ENCODE measurements at places on chromosomes 3 and 15.

DNA sequence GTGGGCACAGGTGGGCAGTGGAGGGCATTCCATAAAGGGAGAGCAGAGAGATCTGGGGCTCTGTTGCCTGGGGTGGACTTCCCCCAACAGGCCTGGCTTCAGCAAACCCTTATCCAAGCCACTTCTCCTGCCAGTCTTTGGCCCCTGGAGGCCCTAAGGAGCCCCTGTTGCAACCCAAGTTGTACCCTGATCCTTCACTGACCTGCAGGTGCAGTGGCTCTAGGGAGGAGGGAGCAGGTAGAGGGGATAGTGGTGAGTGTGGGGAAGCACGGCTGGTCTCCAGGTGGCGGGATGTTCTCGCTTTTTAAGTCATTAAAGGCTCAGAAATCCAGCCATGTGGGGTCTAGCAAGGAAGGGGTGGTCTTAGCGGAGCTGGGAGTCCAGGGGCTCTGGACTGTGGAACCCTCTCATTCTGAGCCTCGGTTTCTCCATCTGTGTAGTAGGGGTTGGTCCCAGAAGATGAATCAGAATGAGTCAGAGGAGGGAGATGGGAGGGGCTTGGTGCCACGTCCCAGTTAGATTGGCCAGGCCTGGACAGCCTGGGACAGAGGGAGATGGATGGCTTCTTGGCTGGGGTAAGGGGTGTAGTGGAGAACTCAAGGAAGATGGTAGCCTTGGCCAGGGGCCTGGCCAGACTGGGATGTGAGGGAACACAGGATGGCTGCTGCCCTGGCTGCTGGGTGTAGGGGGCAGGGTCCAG, 2.6 kb downstream of the ZBTB47 start:
- no peak for DNase-seq

GRCh38 chr3:67000009-67000408, 1.9 kb downstream of the KBTBD8 start:
- DNase-seq, result no peak

- DNase-seq, result no peak
These were observed 668.8 kb upstream of the ADAMTS9 start for GRCh38 chr3:65356331-65357248.

GRCh38 chr3:184506561-184506991, 55.0 kb upstream of the EPHB3 start:
- DNase-seq, result no peak

DNA sequence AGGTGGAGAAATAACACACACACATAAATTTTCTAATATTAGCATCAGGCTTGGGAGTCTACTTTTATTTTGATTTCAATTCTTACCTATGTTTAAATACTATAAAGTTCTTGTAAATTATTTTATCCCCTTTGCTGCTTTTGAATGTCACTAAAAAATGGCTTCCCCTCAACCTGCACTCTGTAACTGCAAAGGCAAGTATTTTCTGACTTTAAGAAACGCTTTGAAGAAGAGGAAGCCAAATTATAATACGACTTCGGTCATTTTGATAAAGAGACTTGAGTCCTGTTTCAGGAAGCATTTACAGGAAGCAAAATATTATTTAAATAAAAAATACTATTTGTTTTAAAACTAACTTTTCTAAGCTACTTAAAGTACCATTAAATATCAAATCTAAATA, 627.7 kb upstream of the AGTR1 start:
- no peak for DNase-seq

DNA sequence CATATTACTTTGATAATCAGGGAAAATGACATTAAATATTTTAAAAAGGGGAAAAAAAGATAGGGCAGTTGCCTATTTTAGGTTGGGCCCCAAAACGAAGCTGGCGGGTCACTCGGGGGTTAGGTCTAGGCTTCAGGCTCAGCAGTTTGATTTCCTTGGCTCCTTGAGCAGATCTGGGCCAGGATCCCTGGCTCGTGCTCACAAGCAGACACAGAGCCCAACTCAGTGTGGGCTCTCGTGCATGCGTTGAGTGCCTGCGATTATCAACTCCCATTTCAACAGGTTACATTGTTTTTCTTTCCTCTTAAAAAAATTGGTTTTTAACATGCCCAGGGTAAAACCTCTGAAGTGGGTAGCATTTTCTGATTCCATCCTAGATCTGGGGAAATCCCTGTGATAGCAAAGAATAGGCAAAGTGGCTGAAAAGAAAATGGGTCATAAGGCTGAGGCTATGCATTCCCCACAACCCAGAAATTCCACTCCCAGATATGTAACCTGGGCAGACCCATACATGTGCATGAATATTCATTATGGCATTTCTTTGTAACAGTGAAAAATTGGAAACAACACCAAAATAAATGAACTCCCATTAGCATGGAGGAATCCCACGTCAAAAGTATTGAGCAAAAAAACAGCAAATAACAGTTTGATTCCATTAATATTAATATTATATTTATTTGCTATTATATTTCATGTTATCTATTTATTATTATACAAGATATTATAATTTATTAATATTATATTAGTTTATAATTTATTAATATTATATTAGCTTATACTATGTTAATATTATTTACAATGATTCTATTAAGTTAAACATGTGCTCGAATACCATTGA, 27.8 kb downstream of the FAM43A start:
- DNase-seq, result no peak

- no peak for DNase-seq
These were observed 154.1 kb upstream of the LPP start for GRCh38 chr3:187999821-188000220.

- DNase-seq, result no peak
These were observed 240.9 kb upstream of the STT3B start for GRCh38 chr3:31291818-31292217.

GRCh38 chr3:78690766-78691165, 1077.0 kb downstream of the ROBO1 start:
- DNase-seq, result no peak

- no peak for DNase-seq
These were observed 2.5 kb upstream of the ETFA start for GRCh38 chr15:76313731-76314130.

Data from T-cell (primary cell).